Activated naive CD8-positive, alpha-beta T cell treated with anti-CD3 and anti-CD28 coated beads, Interleukin-2, amount 10 ng/mL, durations not matched to agents 7 days and 5 days (primary cell): ENCODE measurements at places on chromosomes 2 and 18. TPM values are rescaled to one million over a fixed set of nuclear protein-coding genes. Genes with fewer than 3 reads are reported as not detected.

DNA sequence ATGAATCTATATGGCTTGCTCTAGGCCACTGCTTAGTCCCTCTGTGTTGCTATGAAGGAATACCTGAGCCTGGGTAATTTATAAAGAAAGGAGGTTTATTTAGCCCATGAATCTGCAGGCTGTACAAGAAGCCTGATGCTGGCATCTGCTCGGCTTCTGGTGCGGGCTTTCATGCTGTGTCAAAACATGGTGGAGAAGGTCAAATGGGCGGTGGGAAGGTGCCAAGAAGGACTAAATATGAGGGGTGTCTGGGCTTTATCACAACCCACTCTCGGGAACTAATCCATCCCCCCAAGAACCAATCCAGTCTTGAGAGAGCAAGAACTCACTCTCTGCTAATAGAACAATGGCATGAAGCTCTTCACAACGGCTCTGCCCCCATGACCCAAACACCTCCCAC lies 481.6 kb downstream of the EIPR1 start:
- no peak for DNase-seq

GRCh38 chr18:52462853-52463252 lies 122.9 kb downstream of the DCC start:
- no peak for DNase-seq

- no peak for DNase-seq
Observed at GRCh38 chr18:26826656-26827235, 38.8 kb downstream of the AQP4 start.

DNA sequence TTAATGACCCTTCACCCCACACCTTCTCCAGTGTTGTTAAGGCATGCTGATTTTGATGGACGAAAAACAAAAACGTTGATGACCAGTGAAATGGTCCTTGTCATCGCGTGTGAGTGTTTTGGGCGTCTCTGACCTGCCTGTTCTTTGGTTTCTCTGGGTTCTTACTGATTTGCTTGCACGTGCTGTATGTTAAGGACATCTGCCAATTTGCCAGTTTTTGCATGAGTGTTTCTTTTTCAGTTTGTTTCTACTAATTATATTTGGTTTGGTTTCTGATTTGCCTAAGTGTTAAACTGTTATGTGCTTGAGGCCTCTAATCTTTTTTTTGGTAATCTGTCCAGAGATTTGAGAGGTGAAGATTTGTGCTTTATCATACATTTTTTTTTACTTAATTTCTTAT lies 14.6 kb downstream of the TRAF3IP1 start:
- no peak for DNase-seq

DNA sequence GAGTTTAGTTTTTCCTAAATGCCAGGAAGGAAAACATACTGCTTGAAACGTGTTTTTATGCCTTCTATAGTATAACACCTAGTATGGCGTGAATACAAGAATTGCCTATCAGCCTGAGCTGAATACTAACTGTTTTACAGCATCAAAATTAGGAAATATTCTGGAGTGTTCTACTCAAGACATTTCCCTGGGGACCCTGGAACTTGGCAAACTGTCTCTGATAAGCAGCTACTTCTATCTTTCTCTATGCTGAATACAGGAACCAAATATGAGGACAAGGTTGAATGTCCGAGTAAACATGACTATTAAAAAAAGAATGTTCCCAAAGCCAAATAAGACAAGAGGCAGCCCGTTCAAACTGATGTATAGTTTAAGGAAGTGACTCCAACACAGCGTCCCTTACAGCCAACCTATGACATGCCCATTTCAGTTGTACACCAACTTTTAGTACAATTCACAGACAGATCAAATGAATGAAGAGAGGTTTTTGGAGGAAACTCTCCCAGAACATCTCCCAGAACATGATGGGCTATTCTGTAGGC lies 951.3 kb upstream of the ACVR2A start:
- DNase-seq, result no peak

GRCh38 chr18:55731594-55732042 lies 143.6 kb upstream of the TCF4 start:
- no peak for DNase-seq

LPIN1 gene
- 70.9 TPM for total RNA-seq

CEBPZOS gene
- total RNA-seq, result 41.8 TPM

GRCh38 chr2:86251840-86252266 lies 52.6 kb downstream of the MRPL35 start:
- no peak for DNase-seq

MAPK4 gene
- not detected for total RNA-seq

ELOA2 gene
- total RNA-seq, result not detected

- DNase-seq, result no peak
Observed at GRCh38 chr2:20443276-20443920, 3.5 kb upstream of the RHOB start.

- DNase-seq, result no peak
Observed at GRCh38 chr2:101486258-101486701, 11.4 kb upstream of the RFX8 start.

DNA sequence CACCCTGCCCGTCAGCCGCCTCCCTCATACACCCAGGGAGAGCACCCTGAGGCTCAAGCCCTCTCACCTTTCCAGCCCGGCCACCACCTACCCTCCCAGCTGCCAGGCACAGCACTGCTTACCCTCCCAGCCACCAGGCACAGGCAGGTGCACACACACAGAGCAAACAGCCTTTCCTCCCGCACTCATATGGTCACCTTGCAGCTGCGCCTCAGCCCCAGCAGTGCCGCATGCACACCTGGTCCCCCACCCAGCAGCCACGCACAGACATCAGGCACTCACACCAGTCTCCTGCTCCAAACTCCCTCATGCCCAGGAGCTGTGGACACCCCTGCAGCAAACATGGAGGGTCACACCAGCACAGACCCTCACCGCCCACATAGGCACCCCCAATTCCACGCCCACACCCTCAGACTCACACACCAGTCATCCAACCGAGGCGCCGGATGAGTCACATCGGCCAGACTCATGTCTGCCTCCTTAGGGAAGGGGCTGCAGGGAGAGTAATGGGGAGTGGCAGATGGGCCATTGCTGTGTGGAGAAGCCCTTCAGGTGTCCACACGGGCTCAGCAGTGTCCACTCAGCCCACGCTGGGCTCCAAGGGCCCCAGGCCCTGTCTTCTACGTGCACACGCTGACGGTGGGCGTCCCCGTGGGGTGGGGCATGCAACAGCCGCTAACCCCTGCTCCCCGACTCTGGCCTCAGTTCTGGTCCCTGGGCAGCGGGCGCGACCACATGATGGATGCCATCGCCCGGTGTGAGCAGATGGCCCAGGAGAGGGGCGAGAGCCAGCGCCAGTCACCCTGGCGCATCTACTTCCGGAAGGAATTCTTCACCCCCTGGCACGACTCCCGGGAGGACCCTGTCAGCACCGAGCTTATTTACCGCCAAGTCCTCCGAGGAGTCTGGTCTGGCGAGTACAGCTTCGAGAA lies 22.3 kb upstream of the GPR17 start:
- no peak for DNase-seq

DNA sequence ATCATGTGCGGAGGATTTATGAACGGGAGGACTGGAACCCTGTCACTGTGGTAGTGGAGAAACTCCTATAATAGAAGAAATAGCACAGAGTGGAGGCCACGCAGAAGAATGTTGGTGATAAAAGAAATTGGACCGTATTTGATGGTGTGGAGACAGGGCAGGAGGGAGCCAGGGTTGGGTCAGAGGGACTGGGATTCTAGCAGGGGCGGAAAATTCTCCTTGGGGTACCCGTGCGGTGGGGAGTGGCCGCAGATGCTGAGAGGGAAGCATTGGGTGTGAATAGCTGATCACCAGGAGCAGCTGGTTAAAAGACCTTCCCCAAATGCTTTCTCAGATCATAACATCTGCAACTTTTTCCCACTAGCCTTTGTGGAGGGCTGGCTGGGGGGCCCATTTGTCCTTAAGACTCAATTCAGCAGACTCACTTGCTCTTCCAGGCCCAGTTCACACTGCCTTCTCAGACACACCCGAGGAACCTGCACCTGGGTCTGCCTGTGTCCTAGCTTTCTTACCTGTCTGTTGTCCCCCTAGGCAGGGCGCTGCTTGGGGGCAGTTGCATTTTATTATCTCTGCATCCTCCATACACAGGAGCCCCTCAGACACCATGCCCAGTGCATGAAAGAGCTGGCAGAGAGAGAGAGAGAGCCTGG lies 7.1 kb downstream of the SH3BP4 start:
- DNase-seq, result no peak

GRCh38 chr2:150046211-150046610 lies 441.3 kb downstream of the RND3 start:
- DNase-seq, result no peak

CIB4 gene
- not detected for total RNA-seq

- DNase-seq, result no peak
Observed at GRCh38 chr2:232649033-232649432, 15.6 kb downstream of the EFHD1 start.

- no peak for DNase-seq
Observed at GRCh38 chr2:223585666-223586065, 16.5 kb downstream of the SCG2 start.

- DNase-seq, result no peak
Observed at GRCh38 chr2:183248866-183249567, 124.8 kb downstream of the NUP35 start.

ZSWIM2 gene
- not detected for total RNA-seq

CHRND gene
- not detected for total RNA-seq

DNA sequence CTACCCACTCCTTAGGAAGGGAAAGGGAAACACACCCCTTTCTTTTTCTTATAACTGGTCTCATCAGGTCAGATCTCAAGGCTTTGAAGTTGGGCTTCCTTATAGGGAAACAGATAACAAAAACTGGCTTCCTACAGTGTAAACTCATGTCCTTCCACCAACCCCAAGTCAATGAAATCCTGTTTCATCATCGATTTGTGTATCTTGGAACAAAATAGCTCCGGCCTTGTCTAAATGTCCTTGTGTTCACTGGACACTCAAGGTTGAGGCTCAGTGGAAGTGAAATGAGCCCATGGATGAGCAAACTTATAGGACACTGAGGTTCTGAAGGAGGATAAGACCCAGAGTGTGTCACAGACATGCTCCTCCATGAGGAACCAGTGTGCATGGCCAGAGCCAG lies 156.1 kb upstream of the REV1 start:
- no peak for DNase-seq

- DNase-seq, result no peak
Observed at GRCh38 chr2:148721520-148721931, 77.0 kb downstream of the EPC2 start.

GRCh38 chr2:127256381-127256780 lies 36.3 kb upstream of the CYP27C1 start:
- DNase-seq, result no peak

- no peak for DNase-seq
Observed at GRCh38 chr2:65660340-65660739, 227.9 kb upstream of the SPRED2 start.

DNA sequence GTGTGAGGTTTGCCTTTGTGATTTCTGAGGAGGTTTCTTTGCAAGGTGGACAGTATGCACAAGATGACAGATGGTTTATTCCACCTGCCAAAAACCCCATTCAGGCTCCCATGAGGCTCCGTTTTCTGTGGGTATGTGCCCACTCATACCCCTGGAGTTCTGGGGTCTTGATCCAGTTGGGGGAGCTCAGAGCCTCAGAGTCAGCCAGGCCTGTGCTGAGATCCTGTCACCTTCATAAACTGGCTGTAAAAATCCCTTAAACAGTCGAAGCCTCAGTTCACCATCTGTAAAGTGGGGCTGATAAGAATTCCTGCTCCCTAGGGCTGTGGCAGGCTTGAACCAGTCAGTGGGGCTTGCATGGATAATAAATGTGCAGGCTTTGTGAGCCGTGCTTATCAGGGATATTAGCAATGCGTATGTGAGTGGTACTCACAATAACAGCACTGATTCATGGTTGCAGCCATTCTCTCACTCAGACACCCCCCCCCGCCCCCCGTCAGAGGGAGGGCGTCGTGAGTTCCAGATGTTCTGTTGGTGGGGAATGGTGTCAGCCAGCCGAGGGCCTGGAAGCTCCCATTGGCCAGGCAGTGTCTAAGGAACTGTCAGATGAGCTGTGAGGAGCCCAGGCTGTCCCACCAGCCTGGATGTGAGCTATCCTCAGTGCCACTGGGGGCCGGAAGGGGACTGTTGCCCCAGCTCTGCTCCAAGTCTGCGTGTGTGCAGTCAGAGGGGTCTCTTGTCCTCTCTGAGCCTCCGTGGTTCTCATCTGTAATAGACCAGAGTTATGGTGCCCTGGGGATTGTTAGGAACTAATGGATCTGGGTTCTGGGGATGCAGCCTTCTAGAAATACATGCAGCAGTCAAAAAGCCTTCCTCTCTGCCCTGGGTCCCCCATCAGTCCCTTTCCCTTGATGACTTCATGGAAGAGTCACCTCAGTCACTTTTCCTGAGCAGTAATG lies 51.7 kb downstream of the KCNIP3 start:
- DNase-seq, result no peak

- no peak for DNase-seq
Observed at GRCh38 chr2:149185942-149186490, 144.4 kb upstream of the LYPD6 start.

- no peak for DNase-seq
Observed at GRCh38 chr2:42169874-42170521, 845 bp downstream of the EML4 start.

- DNase-seq, result no peak
Observed at GRCh38 chr2:172564376-172564775, 8.5 kb downstream of the PDK1 start.

IGFBP5 gene
- total RNA-seq, result 0.14 TPM

GTF2A1L gene
- total RNA-seq, result not detected

- no peak for DNase-seq
Observed at GRCh38 chr2:101710471-101711318, 13.2 kb downstream of the MAP4K4 start.

DNA sequence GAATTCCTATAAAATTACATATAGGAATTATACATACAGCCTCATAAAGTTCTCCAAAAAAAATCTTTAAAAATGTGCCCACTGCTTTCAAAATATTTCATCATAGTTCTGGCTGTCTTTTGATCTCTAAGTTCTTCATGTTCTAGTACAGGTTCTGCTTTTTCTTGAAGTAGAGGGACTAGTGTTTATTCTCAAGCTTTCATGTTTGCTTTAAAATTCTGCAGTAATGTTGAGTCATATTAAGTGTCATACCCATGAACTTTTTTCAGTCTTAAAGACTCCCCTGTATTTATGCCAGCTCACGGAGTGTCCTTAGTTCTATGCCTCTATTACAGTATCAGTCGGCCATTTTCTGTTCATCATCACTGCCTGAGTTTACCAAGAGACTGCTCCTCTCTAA lies 54.8 kb upstream of the CCDC141 start:
- DNase-seq, result no peak

RNASEH1 gene
- 24.7 TPM for total RNA-seq

- DNase-seq, result no peak
Observed at GRCh38 chr18:30999186-30999585, 43.4 kb downstream of the DSC3 start.

GPR75 gene
- 2.9 TPM for total RNA-seq
